Mononuclear cell (primary cell): ENCODE measurements at places on chromosomes 7 and 10. TPM values are rescaled to one million over a fixed set of nuclear protein-coding genes. Genes with fewer than 3 reads are reported as not detected.

SEMA3C gene
- total RNA-seq: 9.7 TPM

OR13A1 gene
- total RNA-seq: 0.10 TPM

LMBR1 gene
- total RNA-seq: 53.0 TPM

C10orf67 gene
- total RNA-seq: 0.31 TPM

ATP5F1C gene
- 303 TPM for total RNA-seq

OR2A12 gene
- not detected for total RNA-seq

GRM3 gene
- not detected for total RNA-seq

RNF32 gene
- 0.10 TPM for total RNA-seq

MAGI2 gene
- 0.42 TPM for total RNA-seq

SEMA4G gene
- total RNA-seq: 0.10 TPM

PTF1A gene
- total RNA-seq: not detected

SPDYE2B gene
- 0.21 TPM for total RNA-seq
